ENCODE measurements at places on chromosomes 6 and 20. TPM values are rescaled to one million over a fixed set of nuclear protein-coding genes. Genes with fewer than 3 reads are reported as not detected.

The BTNL2 gene
- total RNA-seq: not detected

The ARMC2 gene
- total RNA-seq: 6.5 TPM

The LBP gene
- total RNA-seq: 11.1 TPM

The SLC18B1 gene
- 13.4 TPM for total RNA-seq

The RAET1L gene
- total RNA-seq: not detected

The ULBP2 gene
- total RNA-seq: 0.75 TPM

The HCRTR2 gene
- total RNA-seq: not detected

The RMND1 gene
- total RNA-seq: 30.5 TPM

The SAPCD1 gene
- total RNA-seq: 2.0 TPM

The RRAGD gene
- total RNA-seq: 55.9 TPM

The NXT1 gene
- total RNA-seq: 19.8 TPM

The CYP21A2 gene
- total RNA-seq: not detected

The GNMT gene
- total RNA-seq: 0.44 TPM

The FOXS1 gene
- total RNA-seq: not detected

The TCP11 gene
- total RNA-seq: not detected

The SLC32A1 gene
- total RNA-seq: not detected

The TFAP2B gene
- total RNA-seq: not detected

The LTB gene
- total RNA-seq: not detected

The CD2AP gene
- total RNA-seq: 28.4 TPM

The CAGE1 gene
- not detected for total RNA-seq

The SIM1 gene
- 29.5 TPM for total RNA-seq

The NRN1 gene
- total RNA-seq: 65.4 TPM

The CPNE5 gene
- total RNA-seq: 0.19 TPM

The PCNA gene
- 26.6 TPM for total RNA-seq
